ENCODE measurements at places on chromosomes 5 and 9.

GRCh38 chr9:6417186-6417585, 4.2 kb downstream of the UHRF2 start:
- no peak overlapping the region for H3K4me3 ChIP-seq
- H3K27ac ChIP-seq = no peak overlapping the region
- no peaks in the 10 kb centered on the region for H3K27me3 ChIP-seq
- H3K36me3 ChIP-seq = no peaks in the 10 kb centered on the region
- no peak for DNase-seq

- peaks cover 15% of the 10 kb centered on the region for H3K27me3 ChIP-seq
- no peak for DNase-seq
- H3K27ac ChIP-seq = peak overlapping the region; percentile 85
- H3K4me1 ChIP-seq = peaks cover 23% of the 10 kb centered on the region
- peak overlapping the region; percentile 72 for H3K4me3 ChIP-seq
Observed at GRCh38 chr5:59037941-59038797, 455.3 kb downstream of the RAB3C start.

DNA sequence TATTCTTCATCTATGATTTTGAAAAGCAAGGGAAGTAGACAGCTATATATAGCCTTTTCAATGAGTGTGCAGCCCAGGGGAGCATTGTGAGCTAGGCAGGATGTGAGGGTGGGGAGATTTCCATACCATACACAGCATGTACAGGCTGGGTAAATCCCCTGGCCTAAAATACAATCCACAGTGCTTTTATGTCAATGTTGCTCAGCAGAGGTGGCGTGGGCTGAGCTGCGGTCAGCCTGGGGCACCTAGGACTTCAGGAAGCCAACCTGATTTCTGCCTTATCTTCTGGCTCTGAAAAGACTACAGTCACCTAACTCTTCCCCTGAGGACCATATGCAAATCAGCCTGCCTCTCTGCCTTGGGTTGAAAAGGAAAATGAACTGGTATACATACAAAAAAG, 6.3 kb upstream of the GARIN3 start:
- no peaks in the 10 kb centered on the region for H3K36me3 ChIP-seq
- H3K27me3 ChIP-seq = no peaks in the 10 kb centered on the region
- H3K4me3 ChIP-seq = no peak overlapping the region
- H3K27ac ChIP-seq = no peak overlapping the region

- H3K4me3 ChIP-seq = no peak overlapping the region
- no peak overlapping the region for H3K27ac ChIP-seq
- no peaks in the 10 kb centered on the region for H3K36me3 ChIP-seq
- DNase-seq = no peak
- no peaks in the 10 kb centered on the region for H3K27me3 ChIP-seq
Observed at GRCh38 chr5:160887780-160888179, 35.8 kb upstream of the ATP10B start.

DNA sequence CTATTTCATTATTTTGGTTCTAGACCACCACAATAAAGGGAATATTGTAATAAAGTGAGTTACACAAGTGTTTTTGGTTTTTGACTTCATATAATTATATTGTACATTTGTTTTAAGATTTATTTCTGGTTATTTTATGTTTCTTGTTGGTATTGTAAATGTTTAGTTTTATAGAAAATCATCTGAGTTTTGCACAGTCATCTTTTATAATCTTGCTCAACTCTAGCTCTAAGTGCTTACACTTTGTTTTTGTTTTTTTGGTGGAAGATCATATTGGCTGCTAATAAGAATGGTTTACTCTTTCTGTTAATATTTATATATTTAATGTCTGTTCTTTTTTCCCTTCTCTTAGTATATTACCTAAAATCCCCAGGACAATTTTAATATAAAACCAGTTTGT, 135.0 kb downstream of the CNTLN start:
- no peak overlapping the region for H3K4me3 ChIP-seq
- no peaks in the 10 kb centered on the region for H3K27me3 ChIP-seq
- H3K36me3 ChIP-seq = no peaks in the 10 kb centered on the region
- DNase-seq = no peak
- no peak overlapping the region for H3K27ac ChIP-seq
- H3K4me1 ChIP-seq = no peaks in the 10 kb centered on the region

GRCh38 chr9:121640491-121641223, 10.8 kb upstream of the DAB2IP start:
- DNase-seq = no peak
- H3K4me1 ChIP-seq = peaks cover 14% of the 10 kb centered on the region
- H3K4me3 ChIP-seq = no peak overlapping the region
- no peak overlapping the region for H3K27ac ChIP-seq
- H3K27me3 ChIP-seq = no peaks in the 10 kb centered on the region

GRCh38 chr9:86512929-86513328, 158.7 kb upstream of the TUT7 start:
- H3K36me3 ChIP-seq = no peaks in the 10 kb centered on the region
- no peaks in the 10 kb centered on the region for H3K27me3 ChIP-seq
- DNase-seq = no peak
- H3K4me1 ChIP-seq = no peaks in the 10 kb centered on the region
- no peak overlapping the region for H3K4me3 ChIP-seq

All from esophagus squamous epithelium (tissue), 5 donors.